Mammary epithelial cell (primary cell): ENCODE measurements at places on chromosomes 2 and 18. TPM values are rescaled to one million over a fixed set of nuclear protein-coding genes. Genes with fewer than 3 reads are reported as not detected.
A peak's percentile ranks its signal among the peaks of the same experiment; 100 is the strongest.

TMEM200C gene
- not detected in 2 replicates for total RNA-seq

TNP1 gene
- total RNA-seq, result not detected

GRCh38 chr2:37436323-37436722, 91.9 kb downstream of the QPCT start:
- DNase-seq, result no peak

- DNase-seq, result peak; percentile 46
These were observed 24.9 kb downstream of the PELI1 start for GRCh38 chr2:64119369-64119768.

DNA sequence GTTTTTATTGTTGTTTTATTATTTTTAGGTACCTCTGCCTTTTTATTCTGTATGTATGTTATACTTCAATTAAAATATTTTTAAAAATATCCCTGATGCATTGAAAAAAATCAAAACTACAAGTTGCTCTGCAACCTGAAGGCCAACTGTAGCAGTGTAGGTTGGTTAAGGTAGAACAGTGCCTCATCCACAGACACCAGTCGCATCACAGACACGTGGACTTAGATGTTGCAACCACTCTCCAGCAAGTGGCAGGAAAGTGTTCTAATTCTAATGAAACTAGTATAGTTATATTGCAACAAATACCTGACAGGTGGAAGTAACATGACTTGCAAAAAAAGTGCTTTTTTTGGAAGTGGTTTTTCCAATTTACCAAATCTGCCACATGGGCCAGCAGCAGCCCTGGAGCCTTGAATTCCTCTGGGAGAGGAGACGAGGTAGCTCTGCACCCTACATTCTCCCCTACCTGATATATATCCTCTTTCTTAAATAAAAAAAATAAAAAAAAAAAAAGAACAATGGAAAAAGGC, 28.4 kb upstream of the SLC3A1 start:
- DNase-seq, result no peak

- no peak for DNase-seq
These were observed 762.4 kb downstream of the DSC3 start for GRCh38 chr18:30280186-30280585.

- peak; percentile 44 for DNase-seq
These were observed 82.2 kb downstream of the ASAP2 start for GRCh38 chr2:9288681-9289338.

GRCh38 chr18:74376523-74376922, 60.9 kb downstream of the C18orf63 start:
- DNase-seq, result no peak

DNA sequence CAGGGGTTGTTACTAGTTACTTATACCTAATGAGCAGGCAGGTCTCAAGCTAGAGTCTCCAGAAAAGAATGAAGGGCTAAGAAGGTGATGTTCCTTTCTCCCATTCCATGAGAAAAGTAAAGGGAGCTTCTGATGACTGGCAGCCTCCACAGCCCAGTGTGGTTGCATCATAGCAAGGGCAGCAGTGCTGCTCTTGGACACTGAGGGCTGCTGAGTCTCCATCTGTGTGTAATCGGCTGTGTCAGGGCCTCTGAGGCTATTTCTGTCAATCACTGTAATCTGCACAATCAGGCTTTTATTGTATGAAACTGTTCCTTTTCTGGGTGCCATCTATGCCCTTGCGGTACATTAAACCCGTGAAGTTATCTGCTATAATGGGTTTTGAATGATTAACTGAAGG, 164.1 kb upstream of the FBXO11 start:
- DNase-seq, result no peak

GRCh38 chr2:120352696-120353590, 7.0 kb downstream of the INHBB start:
- no peak for DNase-seq

- DNase-seq, result no peak
These were observed 478.8 kb downstream of the PTPRM start for GRCh38 chr18:8045884-8046281.
